Sciatic nerve (tissue), 2 donors: ENCODE measurements at places on chromosomes 7 and 10. TPM values are rescaled to one million over a fixed set of nuclear protein-coding genes. Genes with fewer than 3 reads are reported as not detected.

- no peak for DNase-seq
Measured at GRCh38 chr7:21330462-21331178, 97.3 kb upstream of the SP4 start.

GRCh38 chr10:11264296-11265048, 246.8 kb downstream of the CELF2 start:
- DNase-seq, result no peak

LRRC27 gene
- 12.4 TPM for total RNA-seq

DNA sequence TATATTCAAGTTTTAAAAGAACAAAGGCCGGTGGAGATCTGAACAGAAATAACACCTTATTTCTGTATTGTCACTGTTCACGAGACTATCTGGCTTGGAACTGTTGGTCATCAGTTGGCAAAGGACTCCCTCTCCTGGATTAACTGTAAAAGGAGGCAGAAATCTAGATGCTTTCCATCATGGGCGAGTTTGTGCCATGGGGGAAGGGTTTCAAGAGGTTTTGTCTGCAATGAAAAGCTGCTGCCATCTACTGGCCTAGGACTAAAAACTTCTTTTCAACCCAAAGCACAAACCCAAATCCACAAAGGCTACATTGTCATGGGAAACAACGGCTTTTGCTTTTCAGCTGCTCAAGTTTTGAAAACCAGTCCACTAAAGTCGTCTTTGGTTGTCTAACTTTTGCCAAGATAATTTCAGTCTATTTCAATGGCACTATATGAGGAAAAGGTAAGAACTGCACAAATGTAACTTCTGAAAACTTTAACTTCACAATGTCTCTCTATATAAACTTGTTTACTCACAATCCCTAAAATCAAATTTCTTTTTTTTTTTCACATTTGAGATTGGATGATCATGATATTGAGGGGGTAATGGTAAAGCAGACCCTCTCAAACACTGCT, 196.8 kb downstream of the SKAP2 start:
- DNase-seq, result no peak
